ENCODE measurements at places on chromosomes 4 and X.

DNA sequence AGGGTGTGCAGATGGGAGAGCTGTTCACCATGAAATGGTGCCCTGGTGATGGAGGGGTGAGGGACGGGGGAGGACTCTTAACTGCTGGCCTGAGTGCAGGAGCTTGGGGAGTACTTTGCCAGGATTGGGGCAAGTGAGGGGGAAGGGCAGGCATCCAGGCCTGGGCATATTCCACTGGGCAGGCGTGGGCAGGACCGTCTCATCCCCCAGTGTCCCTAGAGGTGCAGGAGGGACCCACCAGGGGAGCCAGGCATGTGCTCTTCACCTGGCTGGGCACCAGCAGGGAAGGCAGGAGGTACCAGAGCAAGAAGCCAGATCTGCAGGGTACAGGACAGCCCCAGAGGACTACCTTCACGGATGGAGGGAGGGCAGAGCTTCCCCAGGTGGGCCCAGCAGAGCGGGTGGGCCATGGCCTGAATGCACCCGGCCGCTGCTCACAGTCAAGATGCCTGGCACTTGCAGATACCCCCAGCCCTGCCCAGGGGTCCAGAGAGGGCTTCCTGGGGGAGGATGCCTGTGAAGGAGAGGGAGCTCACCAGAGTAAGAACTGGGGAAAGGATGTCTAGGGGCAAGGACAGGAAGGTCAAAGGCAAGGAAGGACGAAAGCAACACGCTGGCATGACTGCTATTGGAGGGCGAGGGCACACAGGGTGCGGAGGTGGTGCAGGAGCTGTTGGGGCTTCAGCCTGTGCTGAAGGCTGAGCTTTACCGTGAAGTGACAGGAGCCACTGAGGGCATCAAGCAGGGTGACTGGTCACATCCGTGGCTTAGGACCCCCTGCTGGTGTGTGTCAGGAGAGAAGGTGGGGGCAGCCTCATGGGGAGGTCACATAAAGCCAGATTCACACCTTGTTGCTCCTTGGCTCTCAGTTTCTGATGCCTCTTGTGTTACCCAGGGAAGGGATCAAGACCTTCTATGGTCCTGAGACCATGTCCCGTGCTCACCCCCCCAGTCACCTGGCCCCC lies 68.2 kb upstream of the NKX1-1 start:
- no peak for DNase-seq

DNA sequence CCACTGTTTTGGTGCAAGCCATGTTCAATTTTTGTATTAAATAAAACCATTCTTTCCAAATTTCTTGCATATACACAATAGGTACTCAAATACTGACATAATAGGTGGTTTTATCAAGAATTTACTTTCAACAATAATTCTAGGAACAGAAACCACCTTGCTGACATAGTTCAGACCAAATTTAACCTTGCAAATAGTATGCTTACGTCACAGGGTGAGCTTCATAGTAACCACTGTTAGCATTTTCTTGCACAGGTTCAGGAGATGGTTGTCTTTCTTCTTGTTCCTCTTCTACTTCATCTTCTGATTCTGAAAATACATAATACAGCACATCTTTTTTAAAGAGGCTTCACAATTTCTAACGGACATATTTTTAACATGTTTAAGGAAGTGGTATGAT lies 17.6 kb downstream of the G3BP2 start:
- DNase-seq = no peak

DNA sequence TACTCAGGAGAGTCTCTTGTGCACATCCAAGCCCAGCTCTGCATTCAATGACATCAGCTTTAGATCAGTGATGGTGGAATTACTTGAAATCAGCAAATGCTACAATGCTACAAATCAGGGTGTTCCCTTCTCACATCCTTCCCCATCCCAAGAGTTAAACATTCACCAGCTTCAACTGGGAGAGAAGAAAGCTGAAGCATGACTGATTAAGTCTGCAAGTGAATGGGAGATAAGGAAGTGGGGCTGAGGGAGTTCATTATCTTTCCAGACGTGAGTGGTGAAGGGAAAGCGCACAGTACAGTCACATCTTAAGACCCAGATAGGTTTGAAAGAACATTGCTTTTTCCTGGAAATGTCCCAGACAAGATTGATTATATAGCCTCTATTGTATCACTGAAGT lies 26.2 kb upstream of the MAP9 start:
- no peak for DNase-seq

DNA sequence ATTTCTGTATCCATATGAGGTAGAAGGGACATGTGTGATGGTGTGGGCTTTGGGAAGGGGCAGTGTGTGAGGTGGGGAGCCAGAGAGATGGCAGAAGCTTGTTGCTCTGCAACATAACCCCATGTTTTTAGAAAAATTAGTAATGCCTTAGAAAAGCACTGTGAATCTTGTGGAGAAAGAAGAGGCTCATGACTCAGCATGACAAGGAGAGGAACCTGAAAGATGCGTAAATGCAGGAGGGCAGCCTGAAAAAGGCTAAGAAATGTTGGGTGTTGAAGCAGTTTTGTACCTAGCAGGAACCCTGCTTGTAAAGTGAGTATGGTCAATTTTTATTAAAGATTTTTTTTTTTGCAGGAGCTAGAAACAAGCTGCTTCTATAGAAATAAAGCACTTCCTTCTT lies 59.8 kb downstream of the ARSJ start:
- no peak for DNase-seq

DNA sequence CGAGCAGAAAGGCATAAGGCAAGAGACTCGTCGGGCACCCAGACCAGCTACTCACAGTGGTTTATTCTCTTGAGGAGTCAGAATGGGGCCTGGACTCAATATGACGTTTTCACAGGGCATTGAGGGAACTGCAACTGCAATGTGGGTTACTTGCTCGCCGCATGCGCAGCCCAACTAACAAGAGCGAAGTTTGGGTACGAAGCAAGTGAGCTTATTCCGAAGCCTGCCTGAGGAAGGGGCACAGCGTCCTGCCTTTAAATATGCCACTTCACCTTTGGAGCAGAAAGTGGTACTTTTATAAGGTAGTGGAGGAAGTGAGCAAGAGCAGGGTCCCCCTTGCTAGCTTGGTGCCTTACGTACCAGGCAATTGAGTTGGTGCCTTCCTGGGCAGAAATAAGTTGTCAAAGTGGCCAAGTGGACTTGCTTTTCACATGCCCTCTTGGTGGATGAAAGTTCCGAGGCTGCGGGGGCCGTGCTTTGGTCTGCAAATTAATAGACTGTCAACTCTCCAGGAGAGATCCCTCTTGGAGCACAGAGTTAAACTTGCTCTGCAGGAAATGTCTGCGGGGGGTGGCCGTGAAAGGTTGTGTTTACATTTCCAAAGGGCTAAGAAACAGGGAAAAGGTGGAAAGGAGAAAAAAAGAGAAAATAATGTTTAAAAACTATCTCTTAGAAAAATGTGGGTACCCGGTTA lies 480.4 kb downstream of the TRIML1 start:
- no peak for DNase-seq

DNA sequence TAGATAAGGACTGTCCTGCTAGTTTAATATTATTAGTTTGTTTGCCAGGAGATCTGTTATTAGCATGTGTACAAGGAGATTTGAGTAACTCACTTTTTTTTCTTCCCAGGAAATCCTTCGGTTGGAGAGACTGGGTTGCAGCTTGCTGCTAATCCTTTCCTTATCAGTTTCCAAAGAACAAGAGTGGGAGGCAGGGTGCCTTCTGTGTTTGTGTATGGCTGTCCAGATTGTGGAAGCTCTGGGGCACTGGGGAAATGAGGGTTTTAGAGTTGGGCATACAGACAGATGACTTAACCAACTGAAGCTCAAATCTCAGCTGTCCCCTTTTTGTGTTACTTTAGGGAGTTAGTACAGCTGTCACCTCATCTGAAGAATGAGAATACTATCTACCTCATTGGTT lies 12.6 kb upstream of the SUPT20HL1 start:
- no peak for DNase-seq

GRCh38 chr4:8688908-8689445 lies 96.4 kb downstream of the CPZ start:
- DNase-seq = no peak

DNA sequence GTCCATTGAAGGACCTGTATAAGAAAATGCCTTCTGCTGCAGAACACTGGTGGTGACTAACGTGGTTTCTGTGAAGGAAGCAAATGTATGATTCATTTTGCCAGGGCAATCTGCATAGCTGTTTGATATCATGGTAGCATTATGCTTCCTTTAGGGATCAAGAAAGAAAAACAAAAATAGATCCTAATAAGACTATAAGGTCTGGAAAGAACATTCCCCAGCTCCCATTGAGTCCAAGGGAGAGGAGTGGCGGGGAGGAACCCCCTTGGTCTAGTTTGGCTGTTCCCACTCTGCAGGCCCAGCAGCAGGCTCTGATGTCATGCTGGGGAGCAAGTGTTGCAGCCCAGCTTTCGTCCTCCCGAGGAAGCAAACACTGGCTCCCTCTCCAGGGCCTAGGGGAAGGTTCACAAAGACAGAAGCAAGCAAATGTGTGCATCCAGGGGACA lies 154.5 kb upstream of the GALNT7 start:
- no peak for DNase-seq

- no peak for DNase-seq
Measured at GRCh38 chr4:27024805-27025204, 164.2 kb downstream of the STIM2 start.

DNA sequence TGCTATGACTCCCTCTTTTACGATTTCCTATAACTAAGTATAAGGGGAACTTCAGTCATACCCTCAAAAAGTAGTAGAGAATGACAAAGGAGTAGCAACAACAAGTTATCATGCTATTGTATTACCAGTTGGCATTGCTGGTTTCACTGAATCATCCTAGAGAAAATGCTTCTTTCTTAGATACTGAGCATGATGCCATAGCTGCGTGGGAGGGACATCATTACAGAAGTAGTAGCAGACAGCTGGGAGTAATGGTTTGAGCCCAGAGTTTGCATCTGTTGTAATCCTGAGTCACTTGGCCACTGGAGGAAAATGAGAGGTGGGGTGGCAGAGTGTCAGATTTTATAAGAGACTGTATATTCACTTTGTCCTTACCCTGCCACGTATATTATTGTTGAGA lies 38.6 kb downstream of the MTMR1 start:
- DNase-seq = no peak

DNA sequence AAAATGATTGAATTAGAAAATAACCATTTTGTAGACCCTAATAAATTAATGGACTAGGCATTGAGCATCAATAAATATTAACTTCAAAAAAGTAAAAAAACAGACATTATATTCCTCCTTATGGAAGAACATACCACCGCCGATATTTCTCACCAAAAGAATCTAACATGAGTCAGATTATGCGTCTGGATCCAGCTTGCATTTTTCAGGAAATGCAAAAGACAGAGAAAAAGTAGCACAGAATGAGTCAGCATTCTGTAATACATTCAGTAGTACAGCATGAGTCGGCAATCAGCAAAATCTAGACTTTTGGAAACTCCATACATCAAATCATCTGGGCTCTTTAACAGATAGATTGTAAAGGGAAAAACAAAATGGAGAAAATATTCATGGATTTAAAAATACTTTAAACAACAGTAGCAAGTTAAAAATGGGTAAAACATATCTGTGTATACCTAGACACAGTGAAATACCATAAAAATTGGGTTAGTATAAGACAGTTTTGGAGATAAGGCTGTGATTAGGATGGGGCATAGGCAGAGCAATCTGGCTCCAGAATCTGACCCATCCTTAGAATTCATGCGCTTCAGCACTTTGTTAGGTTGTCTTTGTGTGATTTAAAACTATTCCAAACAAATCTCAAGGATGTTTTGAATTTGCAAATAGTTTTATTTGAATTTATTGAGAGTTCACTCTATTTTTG lies 633.0 kb upstream of the FAM241A start:
- DNase-seq = no peak

DNA sequence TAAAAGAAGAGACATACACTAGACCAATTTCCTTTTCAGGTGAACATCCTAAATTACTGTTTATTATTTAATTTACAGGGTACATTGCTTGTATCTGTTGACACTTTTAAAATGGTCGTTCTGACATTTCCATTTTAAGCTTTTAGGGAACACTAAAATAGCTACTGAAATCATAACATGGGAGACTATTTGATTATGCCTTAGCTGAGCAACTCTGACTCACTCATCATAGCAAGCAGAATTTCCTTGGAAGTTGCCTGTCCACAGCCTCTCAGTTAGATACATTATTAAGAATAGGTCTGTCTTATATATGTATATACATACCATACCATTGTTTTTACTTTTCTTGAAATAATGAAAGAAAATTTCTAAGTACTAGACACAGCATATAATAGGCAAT lies 22.0 kb downstream of the GUCY1B1 start:
- no peak for DNase-seq

GRCh38 chr4:105469736-105470135 lies 4.1 kb downstream of the PPA2 start:
- no peak for DNase-seq

- DNase-seq = no peak
Measured at GRCh38 chr4:73341454-73341853, 62.6 kb upstream of the ALB start.
